Aortic smooth muscle cell (primary cell): ENCODE measurements at places on chromosomes 6 and 20. TPM values are rescaled to one million over a fixed set of nuclear protein-coding genes. Genes with fewer than 3 reads are reported as not detected.

OTOR gene
- total RNA-seq, result not detected in 2 replicates

ZFP64 gene
- 5.5 and 9.3 TPM in 2 replicates for total RNA-seq

TBXT gene
- total RNA-seq, result not detected in 2 replicates

USP49 gene
- 1.3 and 2.1 TPM in 2 replicates for total RNA-seq

RPP40 gene
- total RNA-seq, result 7.8 and 9.0 TPM in 2 replicates

PLEKHG1 gene
- total RNA-seq, result 5.0 and 6.2 TPM in 2 replicates

CTCFL gene
- not detected in 2 replicates for total RNA-seq

JPH2 gene
- 0.13 and 0.37 TPM in 2 replicates for total RNA-seq

TDRD6 gene
- total RNA-seq, result 0.12 and 0.13 TPM in 2 replicates

PIM1 gene
- 3.7 and 6.0 TPM in 2 replicates for total RNA-seq

REM1 gene
- 1.7 and 1.8 TPM in 2 replicates for total RNA-seq

SHLD1 gene
- 2.5 and 3.2 TPM in 2 replicates for total RNA-seq

DSE gene
- 37.9 and 42.8 TPM in 2 replicates for total RNA-seq

BPI gene
- total RNA-seq, result 0.50 and 0.79 TPM in 2 replicates

PCED1A gene
- 18.0 and 18.3 TPM in 2 replicates for total RNA-seq

ABHD16B gene
- not detected in 2 replicates for total RNA-seq

CPNE5 gene
- 0.31 and 0.40 TPM in 2 replicates for total RNA-seq

FUCA2 gene
- total RNA-seq, result 50.6 and 66.8 TPM in 2 replicates

HLA-DOB gene
- total RNA-seq, result 0.13 TPM in 1 of 2 replicates, not detected in the other

PLCB4 gene
- total RNA-seq, result 0.79 and 3.0 TPM in 2 replicates

NANP gene
- total RNA-seq, result 8.3 TPM in 2 replicates

KCNG1 gene
- total RNA-seq, result 0.13 TPM in 1 of 2 replicates, not detected in the other

KCNK15 gene
- total RNA-seq, result 0.26 and 0.37 TPM in 2 replicates

LAMA2 gene
- total RNA-seq, result 109 and 138 TPM in 2 replicates

CST2 gene
- total RNA-seq, result 2.8 and 10.8 TPM in 2 replicates

EYS gene
- under 0.01 TPM in 2 replicates for total RNA-seq

FKBP1A gene
- 143 and 176 TPM in 2 replicates for total RNA-seq

LATS1 gene
- 6.5 and 9.2 TPM in 2 replicates for total RNA-seq

SLC52A3 gene
- total RNA-seq, result not detected in 2 replicates

CD109 gene
- total RNA-seq, result 10.4 and 25.8 TPM in 2 replicates

GOPC gene
- total RNA-seq, result 31.8 and 34.6 TPM in 2 replicates

LY6G6F gene
- total RNA-seq, result not detected in 2 replicates

OOEP gene
- not detected in 2 replicates for total RNA-seq

ANGPT4 gene
- not detected in 2 replicates for total RNA-seq

PDE7B gene
- total RNA-seq, result 31.0 and 130 TPM in 2 replicates

SCAND1 gene
- total RNA-seq, result 44.1 and 46.1 TPM in 2 replicates

TBC1D32 gene
- total RNA-seq, result 12.4 and 13.1 TPM in 2 replicates

CRIP3 gene
- 0.13 and 0.19 TPM in 2 replicates for total RNA-seq

HCK gene
- total RNA-seq, result not detected in 2 replicates

VSTM2L gene
- 0.53 and 0.93 TPM in 2 replicates for total RNA-seq

DDO gene
- 5.5 and 6.0 TPM in 2 replicates for total RNA-seq

IBTK gene
- 59.7 and 63.7 TPM in 2 replicates for total RNA-seq

ULBP1 gene
- under 0.01 and 0.06 TPM in 2 replicates for total RNA-seq

DCDC2 gene
- total RNA-seq, result not detected in 2 replicates

VGLL2 gene
- total RNA-seq, result not detected in 2 replicates

PEX6 gene
- 24.0 and 35.3 TPM in 2 replicates for total RNA-seq

PDYN gene
- total RNA-seq, result under 0.01 TPM in 1 of 2 replicates, not detected in the other

LST1 gene
- total RNA-seq, result not detected in 2 replicates

RNF182 gene
- 0.06 and 0.40 TPM in 2 replicates for total RNA-seq

KATNA1 gene
- total RNA-seq, result 30.3 TPM in 2 replicates

KHDC1 gene
- 2.0 and 4.1 TPM in 2 replicates for total RNA-seq

SNAP91 gene
- not detected in 2 replicates for total RNA-seq

SEL1L2 gene
- not detected in 2 replicates for total RNA-seq

SNAI1 gene
- total RNA-seq, result 0.68 and 0.79 TPM in 2 replicates

TRMT11 gene
- total RNA-seq, result 19.4 and 21.5 TPM in 2 replicates
